ENCODE measurements at places on chromosomes 2 and 18.

- no peak for DNase-seq
These were observed 39.1 kb upstream of the NABP1 start for GRCh38 chr2:191638802-191639172.

DNA sequence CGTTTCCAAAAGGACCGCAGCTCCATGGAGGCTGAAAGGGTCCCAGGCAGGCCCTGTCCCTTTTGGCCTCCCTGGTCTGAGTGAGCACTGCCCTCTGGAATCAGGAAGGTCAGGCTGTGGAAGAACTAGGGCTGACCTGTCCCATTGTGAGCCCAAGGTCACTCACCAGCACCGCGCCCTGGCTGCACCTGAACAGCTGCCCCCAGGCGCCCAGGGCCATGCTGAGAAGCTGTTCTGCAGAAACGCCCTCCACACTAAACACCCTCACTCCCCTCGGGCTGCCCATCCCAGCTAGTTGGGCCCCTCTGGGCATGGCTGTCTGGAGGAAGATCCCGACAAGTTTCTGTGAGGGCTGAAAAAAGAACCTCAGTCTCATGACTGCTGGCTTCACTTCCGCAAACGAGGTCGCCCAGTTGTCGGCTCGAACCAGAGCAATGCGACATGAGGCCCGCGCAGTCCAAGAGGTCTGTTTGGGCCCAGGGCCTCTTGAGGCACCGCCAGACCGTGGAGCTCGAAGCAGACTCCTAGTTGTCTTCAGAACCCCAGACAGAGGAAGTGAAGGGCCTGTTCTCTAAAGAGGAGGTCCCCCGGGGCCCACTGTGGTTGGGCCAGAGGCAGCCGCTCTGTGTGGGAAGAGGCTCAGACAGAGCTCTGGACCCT lies 64.4 kb downstream of the INPP5D start:
- DNase-seq = no peak

DNA sequence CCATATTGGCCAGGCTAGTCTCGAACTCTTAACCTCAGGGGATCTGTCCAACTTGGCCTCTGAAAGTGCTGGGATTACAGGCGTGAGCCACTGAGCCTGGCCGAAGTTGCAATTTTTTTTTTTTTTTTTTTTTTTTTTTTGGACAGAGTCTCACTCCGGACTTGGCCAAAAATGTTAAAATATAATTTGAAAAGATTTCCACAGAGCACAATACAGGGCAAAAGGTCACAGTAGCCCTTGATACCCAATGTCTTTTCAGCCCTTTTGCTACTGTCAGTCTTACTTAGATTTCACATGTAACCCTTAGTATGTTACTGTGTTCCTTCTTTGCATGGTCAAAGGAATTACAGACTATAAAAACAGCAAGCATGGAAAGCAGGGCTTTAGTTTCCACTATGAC lies 42.6 kb upstream of the MAPRE2 start:
- DNase-seq = no peak

DNA sequence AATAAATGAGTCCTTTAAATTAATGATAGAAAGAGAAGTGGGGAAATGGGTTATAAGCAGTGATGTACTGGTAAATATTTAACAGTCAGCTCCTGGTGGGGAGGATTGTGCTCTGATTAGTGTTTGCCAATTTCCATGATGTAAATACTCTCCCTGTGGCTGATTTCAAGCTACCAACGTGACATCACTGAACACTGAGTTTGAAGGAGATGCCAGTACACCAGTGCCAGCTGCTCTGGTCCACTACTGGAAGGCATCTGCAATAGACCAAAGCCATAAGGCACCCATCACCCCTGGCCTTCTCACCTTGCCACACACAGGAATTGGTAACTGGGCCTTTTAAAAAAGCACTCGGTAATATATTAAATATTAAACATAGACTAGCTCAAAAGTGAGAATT lies 77.7 kb downstream of the TGOLN2 start:
- DNase-seq = no peak

- DNase-seq = no peak
These were observed 123.1 kb upstream of the STK17B start for GRCh38 chr2:196294516-196294909.

GRCh38 chr18:55999641-56000040 lies 411.6 kb upstream of the TCF4 start:
- no peak for DNase-seq

GRCh38 chr2:196233805-196234475 lies 62.6 kb upstream of the STK17B start:
- no peak for DNase-seq

DNA sequence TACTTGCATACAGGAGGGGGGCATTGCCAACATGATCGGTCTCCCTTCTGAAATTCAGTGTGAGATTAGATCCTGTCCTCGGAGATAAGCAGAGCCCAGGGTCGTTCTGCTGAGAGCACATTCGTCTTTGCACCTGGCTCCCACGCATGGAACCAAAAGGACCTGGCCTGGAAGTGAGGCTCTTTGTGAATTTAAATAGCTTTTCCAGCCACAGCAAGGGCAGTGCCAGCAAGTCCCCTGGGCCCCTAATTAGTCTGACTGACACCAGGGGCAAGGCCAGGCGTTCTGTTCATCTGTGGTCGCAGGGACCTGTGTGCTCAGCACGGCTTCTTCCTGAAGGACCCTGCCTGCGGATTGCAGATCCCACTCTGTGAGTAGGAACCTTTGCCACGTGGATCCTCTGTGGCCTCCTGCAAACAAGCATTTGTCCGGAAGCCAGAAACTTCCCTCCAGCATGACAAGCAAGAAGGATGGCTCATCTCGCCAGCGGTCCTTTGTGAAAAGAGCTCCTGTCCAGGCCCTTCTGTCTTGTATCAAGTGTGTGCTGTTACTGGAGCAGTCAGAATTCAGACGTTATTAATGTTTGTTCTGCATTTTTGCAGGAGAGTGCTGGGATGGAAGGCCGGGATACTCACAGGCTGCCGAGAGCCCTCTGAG lies 128.7 kb downstream of the TPO start:
- DNase-seq = no peak

- no peak for DNase-seq
These were observed 413.6 kb downstream of the THSD7B start for GRCh38 chr2:137178951-137179377.

DNA sequence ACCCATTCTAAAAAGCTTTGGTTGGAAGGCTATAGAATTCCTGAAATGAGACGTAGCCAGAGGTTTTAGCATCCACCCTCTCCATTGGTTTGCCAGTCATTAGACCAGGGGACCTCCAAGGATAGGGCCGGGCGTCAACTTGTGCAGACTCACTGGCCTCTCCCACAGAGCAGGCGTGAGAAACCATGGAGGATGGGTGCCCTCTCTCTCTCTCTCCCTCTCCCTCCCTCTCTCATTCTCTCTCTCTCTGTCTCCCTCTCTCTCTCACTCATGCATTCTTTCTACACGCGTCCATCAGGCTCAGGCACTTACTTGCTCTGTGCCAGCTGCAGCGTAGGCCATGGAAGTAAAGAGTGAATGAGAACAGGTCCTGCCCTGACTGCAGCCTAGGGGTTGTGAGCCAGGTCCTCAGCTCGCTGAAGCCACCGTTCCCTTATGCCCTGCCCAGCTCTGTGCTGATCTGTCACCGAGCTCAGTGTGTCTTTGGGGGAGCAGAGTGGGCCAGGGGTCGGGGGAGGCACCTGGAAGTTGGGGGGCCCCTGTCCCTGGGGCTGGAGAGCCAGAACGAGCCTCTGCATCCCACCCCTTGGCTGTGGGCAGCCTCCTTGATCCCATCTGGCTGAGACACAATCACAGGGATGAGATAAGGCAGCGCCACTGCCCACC lies 304.4 kb upstream of the HS6ST1 start:
- no peak for DNase-seq

DNA sequence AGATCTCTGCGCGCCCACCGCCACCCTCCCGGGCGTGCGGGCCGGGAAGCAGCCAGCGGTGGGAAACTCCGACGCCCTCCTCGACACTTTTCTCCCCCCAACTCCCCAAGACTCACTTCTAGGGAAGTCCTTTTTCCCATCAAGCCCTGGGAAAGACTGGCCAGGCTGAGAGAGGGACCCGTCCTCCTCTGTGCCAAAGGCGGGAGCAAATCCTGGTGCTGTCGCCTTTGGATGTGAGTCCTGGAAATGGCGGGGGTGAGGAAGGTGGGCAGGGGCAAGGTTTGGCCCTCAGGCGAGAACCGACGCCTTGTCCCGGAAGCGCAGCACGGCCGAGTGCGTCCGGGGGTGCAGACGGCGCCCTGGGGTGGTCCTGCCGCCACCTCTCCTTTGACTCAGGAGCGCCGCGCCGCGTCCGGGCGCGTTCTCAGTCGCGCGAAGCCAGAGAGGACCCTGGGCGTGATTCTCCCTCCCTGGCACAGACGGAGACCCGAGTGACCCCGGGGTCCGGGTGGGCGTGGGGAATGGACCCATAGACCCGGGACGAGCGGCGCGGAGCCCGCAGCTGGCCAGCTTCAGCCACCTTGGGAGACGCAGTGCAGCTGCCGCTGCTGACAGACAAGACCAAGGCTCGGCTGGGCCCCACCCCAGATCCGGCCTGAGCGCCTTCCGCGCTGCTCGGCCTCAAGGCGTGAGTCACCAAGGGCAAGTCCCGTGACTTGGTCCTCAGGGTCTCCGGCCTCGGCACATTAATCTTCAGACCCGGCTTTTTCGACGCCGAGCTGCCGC lies 3.5 kb upstream of the LBX2 start:
- no peak for DNase-seq

DNA sequence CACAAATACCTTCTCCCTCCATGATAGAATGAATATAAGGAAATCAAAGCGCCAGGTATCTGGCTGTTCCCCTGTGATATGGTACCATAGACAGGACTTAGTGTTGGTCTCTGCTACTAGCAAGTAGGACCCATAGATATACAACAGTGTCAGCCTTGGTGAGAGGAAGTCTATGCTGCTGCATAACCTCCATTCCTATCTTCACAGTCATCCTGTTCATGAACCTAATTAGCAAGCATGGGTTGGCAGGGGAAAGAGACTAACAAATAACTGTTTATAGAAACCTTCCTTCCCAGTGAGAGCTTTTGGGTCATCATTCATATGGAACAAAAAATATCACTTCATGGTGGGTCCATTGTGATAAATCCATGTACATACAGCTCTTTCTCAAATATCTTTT lies 188.9 kb upstream of the FAM98A start:
- no peak for DNase-seq

DNA sequence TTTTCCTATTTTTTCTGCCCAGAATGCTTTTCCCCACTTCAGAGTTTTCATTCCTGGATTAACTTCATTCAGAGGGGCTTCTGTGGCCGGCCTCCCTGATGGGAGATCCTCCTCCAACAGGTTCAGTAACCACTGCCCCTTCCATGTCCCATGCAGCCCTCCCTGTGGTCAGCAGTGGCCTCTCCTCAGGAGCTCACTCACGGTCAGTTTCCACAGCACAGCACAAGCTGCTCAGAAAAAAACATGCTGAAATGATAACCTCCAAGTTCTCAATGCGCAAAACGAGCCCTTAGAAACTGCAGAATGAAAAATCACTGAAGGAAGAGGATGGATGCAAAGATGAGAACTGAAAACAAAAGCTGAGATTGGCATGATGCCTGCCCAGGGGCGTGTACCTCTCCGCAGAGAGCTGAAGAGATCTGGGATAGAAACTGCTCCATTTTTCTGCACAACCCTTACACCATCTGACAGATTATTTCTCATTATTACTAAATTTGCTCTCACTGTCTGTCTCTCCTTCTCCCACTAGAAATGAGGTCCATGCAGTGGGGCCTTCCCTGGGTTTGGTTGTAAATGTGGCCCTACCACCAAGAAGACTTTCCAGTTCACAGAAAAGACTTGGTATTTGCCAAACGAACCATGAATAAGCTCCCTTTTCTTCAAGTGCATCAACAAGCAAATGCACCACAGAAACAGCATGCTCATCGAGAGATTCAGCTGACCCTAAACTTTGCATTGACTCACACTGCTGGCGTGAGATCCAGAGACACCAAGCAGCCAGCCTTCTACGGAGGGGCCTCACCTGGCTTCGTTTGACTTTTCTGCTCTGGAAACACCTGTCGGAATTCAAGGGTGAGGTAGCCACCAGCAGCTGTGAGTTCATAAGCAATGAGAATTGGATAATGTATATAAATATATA lies 51.5 kb downstream of the TMEM18 start:
- no peak for DNase-seq

DNA sequence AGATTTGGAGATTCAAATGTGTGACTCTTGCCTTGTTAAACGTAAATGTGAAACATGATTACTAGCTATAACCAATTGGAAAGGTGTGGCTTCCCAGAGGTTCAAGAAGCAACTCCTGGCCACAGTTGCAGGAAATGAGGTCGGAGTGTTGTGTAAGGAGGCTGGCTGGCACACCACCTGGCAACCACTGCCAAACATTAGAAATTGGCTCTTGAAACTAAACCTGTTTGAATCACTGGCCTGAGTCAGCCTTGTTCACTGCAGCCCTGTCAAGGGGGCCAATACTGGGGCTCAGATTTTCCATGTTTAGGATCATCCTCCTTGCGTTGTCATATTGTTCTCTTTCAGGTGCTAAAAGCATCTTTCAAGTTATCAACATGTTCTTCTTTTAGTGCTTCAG lies 206.3 kb downstream of the ARL6IP6 start:
- no peak for DNase-seq

DNA sequence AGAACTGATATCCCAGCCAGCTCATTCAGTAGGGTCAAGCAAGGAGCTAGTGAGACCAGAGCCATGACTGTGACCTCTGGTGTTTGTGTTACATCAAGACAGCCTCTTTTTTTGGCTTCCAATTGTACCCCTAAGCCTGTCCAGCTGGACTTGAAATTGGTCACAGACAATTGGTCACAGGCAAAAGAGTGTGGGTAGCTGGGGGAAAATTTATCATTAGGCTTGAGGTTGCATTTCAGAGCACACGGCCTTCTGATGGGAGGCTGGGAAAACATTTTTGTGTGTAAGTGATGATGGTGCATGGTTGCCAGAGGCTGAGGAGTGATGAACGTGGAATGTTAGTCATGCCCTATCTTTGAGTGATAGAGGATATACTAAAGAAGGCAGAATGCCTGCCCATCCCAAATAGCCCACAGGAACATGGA lies 285.1 kb upstream of the SLC14A2 start:
- no peak for DNase-seq

DNA sequence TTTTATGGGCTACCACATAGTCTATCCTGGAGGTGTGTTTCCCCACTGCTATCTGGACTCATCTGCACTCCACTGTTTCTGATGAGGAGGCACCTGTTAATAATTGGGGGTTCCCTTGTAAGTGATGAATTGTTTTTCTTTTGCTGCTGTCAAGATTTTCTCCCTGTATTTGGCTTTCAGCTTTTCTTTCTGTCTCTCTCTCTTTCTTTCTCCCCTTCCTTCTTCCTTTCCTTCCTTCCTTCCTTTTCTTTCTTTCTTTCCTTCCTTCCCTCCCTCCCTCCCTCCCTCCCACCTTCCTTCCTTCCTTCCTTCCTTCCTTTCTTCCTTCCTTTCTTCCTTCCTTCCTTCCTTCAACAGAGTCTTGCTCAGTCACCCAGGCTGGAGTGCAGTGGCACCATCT lies 9.2 kb downstream of the GNLY start:
- DNase-seq = no peak

- no peak for DNase-seq
These were observed 35.5 kb upstream of the CALCRL start for GRCh38 chr2:187483537-187483936.

Measured in left lung (tissue), 14 donors.